ENCODE measurements at places on chromosomes 11 and 22.
A peak's percentile ranks its signal among the peaks of the same experiment; 100 is the strongest.

GRCh38 chr11:36015799-36016198 is 71.9 kb downstream of the LDLRAD3 start:
- DNase-seq = no peak

DNA sequence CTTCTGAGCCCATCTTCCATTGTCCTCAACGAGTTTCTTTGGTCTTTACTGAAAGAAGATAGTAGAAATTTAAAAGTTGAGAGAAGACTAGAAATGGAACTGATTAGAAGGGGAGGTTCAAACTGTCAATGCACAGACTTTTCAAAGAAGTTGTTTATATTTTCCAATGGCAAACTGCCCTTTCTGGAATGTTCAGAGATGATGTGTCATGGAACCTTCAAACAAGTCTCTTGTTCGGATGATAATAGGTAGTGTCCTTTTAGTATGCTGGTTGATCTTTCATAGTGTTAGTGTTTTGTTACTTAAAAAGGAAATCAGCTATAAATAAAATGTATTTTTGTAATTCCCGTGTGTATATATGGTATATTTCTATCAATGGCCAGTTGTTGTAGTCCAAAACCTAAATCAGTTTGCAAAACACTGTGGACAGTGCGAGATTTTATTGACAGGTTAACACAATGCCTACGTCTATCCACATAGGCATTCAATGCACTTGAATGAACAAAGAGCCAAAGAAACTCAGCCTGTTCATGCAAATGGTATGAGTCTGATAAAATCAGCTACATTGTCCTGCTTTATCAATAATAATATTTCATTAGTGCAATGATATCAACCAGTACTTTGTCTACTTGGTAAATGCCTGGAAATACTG is 30.9 kb downstream of the C11orf91 start:
- no peak for DNase-seq

GRCh38 chr11:26088391-26088790 is 243.5 kb upstream of the ANO3 start:
- no peak for DNase-seq

- DNase-seq = no peak
These were observed 5.6 kb downstream of the PLAAT3 start for GRCh38 chr11:63608353-63609345.

DNA sequence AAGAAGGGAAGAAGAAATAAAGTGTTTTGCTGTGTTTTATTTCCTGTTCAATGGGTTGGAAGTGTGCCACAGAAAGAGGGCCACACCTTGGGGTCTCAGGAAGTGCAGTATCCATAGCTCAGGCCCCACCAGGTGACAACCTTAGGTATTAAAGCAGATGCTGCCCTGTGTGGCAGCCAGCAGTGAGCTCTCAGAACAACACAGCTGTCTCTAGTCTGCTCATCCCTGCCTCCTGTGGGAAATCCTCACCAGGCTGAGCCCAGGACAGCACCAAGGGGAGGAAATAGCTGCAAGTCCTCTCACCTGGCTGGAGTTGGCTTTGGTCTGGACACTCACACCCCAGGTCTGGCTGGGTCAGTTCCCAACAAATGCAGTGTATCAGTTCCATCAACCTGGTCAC is 25.1 kb downstream of the ARL14EP start:
- DNase-seq = no peak

DNA sequence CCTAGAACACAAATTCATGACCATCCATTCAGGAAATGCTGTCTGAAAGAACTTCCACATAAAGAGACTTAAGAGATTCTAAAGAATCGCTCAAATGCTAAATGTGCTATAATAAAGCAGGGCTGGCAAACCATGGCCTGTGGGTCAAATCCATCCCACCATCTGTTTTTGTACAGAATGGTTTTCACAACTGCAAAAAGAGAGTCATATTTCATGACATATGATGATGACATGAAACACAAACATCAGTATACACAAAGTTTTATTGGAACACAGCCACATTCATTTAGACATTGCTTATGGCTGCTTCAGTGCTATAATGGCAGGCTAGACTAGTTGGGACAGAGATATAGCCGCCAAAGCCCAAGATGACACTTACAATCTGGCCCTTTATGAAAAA is 85.1 kb downstream of the RRAS2 start:
- no peak for DNase-seq

- no peak for DNase-seq
These were observed 78.4 kb downstream of the NAV2 start for GRCh38 chr11:19790831-19791552.

- peak; percentile 25 for DNase-seq
These were observed 428 bp downstream of the CDKN1C start for GRCh38 chr11:2885017-2885677.

GRCh38 chr11:108825381-108825780 is 160.5 kb downstream of the DDX10 start:
- DNase-seq = no peak

DNA sequence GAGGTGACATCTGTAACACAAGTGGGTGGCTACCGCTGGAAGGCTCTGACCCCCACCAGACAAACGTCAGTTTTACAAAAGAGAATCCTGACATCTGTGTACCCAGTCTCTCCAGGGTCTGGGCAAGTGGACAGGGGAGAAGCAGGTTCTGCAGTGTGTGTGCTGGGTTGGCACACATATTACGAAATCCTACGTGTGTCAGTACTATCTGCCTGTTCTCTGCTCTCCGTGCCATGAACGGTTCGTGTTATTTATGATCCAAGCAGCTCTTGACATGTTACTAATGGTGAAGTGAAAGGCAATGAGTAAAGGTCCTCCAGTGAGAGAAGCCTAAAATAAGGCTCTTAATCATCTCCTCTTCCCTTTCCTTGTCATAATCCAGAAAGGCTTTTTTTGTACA is 201.5 kb upstream of the MTMR2 start:
- DNase-seq = no peak

DNA sequence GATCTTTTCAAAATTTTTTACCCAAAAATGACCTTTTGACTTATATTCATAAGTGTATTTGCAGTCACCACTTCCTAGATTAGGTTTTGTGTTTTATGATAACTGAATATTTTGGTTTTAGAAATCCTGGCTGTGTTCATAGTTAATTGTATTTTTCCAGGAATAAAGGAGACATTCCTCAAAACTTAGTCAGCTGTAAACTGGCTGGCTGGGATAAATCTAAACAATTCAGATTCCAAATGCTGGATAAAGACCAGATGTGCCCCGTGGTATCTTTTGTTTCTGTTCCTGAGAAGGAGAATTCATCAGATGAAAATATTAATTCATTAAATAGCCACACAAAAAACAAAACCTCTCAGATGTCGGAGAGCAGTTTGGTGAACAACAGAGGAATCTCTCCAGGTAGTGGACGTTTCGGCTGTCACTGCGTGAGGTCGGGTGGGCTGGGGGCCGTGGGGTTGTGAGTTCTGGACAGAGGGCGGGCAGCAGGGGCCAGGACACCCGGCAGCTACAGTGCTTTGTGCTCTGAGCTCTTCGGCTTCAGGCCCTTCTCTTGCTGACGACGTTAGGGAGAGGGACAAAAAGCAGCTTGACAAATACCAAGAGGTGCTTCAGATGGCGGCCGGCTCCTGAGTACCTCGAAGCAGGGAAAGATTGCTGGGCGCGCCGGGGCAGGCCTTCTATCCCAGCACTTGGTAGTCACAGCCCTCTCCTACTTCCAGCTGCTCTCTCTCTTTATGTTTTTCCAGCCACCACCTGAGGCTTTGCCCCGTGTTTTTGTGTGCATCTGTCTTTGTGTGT is 24.6 kb downstream of the MOV10L1 start:
- DNase-seq = no peak

- no peak for DNase-seq
These were observed 56.7 kb upstream of the CLPB start for GRCh38 chr11:72491001-72491400.

Data from T-helper 2 cell (primary cell).